ENCODE measurements at places on chromosomes 3 and 15. TPM values are rescaled to one million over a fixed set of nuclear protein-coding genes. Genes with fewer than 3 reads are reported as not detected.

- no peak for DNase-seq
Observed at GRCh38 chr3:39332525-39332924, 3.0 kb downstream of the CCR8 start.

DNA sequence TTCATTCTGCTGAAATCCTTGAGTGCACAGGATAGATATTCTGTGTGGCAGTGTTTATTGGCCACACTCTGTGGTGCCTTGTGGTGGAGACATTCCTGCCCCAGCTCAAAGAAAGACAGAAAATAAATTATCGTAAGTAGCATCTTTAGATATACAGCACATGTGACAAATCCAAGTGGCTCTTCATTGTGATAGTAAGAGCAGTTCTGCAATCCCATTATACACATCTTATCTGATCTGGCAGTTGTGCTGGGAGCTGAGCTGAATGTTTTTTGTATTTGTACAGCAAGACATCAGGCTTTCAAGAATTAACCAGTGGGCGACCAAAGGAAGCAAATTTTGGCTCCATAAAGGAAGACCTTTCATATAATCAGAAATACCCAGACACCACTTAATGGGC, 235.3 kb upstream of the MRPL3 start:
- DNase-seq = no peak

DNA sequence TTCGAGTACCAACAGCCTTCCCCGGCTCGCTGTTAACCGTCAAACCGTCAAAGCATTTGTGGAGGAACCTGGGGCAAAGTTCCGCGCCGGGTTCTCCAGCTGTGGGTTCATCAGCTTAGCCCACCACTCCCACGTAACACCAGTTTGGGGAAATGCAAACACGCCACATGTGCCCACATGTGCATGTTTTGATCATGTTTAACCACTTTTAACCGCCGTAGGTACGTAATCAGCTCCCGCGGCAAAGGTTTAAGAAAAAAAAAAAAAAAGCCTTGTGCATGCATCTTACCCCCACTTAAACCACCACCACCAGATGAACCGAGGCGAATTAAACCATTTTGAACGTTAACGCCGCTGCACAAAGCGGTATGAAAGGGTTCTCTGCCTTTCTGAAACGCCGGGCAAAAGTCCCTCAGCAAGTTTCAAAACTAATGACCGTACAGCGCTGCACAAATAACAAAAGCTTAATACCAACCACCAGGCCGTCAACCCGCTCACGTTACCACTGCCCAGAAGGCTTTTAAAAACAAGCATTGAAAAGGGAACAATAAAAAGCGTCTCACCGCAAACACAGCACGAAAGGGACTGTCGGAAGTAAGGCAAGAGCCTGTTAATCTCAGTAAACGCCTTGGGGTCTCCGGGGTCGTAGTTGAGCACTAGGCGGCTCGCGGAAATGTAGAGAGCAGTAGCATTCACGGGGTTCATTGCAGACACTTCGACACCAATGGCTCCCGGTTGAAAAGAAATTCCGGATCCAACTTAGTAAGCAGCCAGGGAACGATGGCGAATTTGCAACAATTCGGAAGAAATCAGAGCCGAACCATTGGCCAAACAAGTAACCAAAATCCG, 1.5 kb downstream of the MSL2 start:
- DNase-seq = peak; percentile 51

DNA sequence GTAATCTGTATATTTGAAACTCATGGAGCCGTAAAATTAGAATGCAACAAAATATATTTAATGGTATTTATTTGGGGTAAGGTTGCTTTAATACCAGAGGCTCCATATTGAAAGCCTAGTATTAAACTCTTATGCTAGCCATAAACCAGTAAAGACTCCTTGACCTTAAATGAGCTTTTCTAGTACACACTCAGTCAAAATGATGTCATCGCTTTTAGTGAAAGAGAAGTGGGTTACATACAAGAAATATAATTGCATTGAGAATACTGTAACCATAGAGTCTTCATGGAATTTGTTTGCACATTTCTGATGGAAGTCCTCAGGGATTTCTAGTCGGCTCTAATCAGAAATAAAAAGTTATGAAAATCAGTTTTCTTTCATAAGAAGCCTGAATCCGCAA, 757.6 kb downstream of the GBE1 start:
- no peak for DNase-seq

DNA sequence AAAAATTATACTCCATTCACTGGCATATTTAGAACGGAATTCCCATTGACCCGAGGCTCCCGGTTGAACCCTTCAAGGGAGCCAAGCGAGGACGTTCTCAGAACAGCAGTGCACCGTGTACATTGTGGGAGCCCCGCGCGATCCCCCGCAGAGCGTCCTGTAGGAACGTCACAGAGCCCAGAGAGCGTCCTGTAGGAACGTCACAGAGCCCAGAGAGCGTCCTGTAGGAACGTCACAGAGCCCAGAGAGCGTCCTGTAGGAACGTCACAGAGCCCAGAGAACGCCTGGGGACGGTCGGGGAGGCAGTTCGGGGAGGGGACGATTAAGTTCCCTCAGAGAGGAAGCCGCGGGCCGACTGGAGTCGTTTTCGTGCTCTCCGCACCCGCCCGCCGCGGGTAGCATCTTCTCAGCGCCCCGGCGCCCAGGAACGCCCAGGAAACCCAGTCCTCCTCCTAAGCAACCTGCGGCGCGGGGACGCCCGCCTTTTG, 506 bp upstream of the ATP1B3 start:
- DNase-seq = peak; percentile 82

GRCh38 chr3:171442184-171442583, 18.0 kb downstream of the TNIK start:
- no peak for DNase-seq

DNA sequence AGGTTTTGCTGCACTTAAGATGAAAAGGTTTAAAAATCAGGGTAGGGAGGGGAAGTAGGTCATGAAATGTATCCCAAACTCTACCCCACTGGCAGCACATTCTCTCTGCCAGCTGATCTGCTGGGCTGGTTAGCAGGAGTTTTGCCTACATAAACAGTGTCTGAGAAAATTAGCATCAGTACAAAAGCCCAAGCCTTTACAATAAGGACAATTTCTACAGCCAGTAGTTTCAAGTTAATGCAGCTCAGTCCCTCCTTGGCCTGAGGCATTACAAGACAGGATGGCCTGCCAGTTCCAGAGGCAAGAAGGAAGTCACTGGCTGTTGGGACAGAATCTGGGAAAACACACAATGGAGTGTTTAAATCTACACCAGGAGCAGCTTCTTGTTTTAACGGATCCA, 32.8 kb downstream of the NCEH1 start:
- DNase-seq = peak; percentile 85

DNA sequence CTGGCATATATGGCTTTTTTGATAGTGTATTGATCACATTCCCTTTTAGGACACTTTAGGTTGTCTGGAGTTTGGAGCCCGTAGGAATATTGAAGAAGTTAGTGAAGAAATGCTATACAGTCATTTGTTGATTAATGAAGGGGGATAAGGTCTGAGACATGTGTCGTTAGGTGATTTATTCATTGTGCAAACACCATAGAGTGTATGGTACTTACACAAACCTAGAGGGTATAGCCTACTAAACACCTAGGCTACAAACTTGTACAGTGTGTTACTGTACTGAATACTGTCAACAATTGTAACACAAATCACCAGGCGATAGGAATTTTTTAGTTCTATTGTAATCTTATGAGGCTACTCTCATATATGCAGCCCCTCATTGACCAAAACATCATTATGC, 3.3 kb downstream of the TPM1 start:
- DNase-seq = no peak

DNA sequence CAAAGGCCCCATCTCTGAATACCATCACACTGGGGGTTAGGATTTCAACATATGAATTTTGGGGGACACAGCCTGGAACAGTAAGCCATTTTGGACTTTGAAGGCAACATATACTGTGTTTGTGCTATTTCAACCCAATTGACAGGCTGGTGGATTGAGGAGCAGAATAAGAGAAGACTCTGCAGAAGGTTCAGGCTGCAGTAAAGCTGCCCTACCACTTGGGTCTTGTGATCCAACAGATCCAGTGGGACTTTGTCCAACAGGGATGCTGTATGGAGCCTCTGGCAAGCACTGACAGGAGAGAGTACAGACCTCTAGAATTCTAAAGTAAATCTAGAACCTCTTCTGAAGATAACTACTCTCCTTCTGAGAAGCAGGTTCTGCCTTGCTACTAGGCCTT, 1.1 kb upstream of the BCL2L10 start:
- no peak for DNase-seq

GRCh38 chr15:37055481-37055880, 44.9 kb downstream of the MEIS2 start:
- DNase-seq = no peak

GRCh38 chr15:96125721-96126415, 204.6 kb upstream of the NR2F2 start:
- DNase-seq = peak; percentile 27

DNA sequence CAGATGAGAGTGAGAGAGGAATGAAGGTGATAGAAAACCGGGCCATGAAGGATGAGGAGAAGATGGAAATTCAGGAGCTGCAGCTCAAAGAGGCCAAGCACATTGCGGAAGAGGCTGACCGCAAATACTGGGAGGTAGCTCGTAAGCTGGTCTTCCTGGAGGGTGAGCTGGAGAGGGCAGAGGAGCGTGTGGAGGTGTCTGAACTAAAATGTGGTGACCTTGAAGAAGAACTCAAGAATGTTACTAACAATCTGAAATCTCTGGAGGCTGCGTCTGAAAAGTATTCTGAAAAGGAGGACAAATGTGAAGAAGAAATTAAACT, 88.9 kb downstream of the EOMES start:
- peak; percentile 65 for DNase-seq

DNA sequence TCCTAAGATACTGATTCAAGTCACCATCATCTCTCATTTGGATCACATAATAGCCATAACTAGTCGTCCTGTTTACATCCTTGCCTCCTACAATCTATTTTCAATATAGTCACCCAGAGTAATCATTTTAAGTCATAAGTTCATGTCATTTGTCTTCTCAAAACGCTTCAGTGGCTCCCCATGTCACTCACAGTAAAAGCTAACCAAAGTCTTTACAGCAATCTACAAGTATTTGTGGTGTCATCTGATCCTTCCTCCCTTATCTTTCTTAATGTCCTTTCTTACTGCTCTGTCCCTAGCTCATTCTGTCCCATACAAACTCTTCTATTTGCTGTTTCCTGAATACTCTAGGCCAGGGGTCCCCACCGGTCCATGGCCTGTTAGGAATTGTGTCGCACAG, 28.8 kb downstream of the GBE1 start:
- no peak for DNase-seq

DNA sequence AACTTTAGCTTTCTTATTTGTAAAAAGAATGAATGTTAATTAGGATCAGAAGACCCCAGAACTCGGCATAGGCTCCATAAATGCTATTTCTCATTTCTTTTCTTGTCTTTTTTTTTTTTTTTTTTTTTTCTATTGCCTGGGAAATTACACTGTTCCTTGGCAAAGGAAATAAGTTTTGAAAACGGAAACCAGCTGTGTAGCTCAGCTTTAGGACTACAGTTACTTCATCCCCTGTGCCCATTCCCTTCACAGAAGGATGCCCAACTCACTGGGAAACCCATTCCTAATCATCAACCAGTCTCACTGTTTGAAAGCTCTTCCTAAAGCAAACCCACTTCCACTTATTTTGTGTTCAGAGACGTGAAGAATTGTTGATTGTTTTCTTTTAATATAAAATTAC, 254.0 kb upstream of the IL12A start:
- no peak for DNase-seq

DNA sequence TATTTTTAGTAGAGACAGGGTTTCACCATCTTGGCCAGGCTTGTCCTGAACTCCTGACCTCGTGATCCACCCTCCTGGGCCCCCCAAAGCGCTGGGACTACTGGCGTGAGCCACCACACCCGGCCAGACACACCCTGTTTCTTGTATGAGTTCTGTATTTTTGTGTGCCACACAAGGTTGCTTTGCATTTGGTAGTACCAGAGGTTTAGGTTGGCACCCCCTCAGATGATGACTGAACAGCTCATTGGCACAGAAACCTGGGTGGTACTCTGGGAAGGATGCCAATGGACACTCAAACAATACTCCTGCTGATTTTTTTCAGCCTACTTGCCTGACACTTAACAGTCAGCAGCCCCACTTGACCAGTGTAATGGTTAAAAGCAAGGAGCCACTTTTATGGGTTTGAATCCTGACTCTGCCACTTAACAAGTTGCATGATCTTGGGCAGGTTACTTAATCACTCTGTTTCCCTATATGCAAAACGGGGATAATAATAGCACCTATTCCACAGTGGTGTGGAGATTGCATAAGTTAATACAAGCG, 39.2 kb upstream of the BCL2A1 start:
- peak; percentile 75 for DNase-seq

DNA sequence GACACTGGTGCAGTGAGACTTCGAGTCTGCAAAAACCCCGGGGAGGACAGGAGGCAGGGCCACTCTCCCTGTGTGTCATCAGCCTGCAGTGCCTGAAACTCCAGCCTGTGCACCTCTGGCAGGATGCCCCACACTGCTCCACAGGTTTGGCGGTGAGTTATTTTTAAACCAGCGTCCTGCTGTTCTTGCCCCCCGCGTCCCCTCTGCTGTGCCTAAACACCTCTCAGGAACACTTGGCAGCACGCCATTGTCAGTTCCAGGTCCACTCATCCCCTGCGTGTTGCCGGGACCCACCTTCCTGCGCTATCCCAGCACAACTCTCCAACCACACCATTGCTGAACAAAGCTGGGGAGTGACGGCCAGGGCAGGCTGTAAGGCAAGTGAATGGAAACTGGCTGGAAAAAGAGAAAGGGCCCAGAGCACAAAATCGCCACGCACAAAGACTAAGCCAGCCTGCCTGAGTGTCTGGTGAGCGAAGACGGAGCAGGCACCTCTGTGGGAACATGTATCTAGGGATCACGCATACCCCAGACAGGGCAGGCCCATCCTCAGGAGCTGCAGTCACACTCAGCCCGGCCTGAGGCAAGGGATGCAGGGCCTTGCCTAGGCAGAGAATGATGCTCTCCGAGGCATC, 3.1 kb upstream of the PLA2G4F start:
- DNase-seq = no peak

DNA sequence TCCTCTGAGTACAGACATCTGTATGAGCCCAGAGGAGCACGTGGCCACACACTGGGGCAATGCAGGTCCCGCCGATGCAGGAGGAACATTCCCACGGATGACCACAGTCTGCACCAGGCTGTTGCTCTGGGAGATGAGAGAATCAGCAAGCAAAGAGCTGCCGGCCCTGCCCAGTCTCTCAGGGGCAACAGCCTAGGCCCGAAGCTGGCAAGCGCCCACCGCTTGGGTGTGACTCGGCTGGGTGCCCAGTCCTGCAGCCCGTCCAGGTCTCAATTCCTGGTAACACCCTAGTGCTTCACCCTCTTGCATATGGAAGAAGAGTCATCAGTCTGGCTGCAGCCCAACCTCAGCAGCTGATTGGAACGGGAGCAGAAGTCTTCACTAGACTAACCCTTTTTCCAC, 153.7 kb upstream of the HES1 start:
- DNase-seq = peak; percentile 53

DNA sequence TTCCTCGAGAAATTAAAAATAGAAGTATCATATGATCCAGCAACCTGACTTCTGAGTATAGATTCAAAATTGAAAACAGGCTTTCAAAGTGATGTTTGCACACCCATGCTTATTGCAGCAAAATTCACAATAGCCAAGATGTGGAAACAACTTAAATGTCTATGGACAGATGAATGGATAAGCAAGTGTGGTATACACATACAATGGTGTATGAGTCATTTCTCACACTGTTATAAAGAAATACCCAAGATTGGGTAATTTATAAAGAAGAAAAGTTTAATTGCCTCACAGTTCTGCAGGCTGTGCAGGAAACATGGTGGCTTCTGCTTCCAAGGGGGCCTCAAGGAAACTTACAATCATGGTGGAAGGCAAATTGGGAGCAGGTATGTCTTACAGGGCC, 100.8 kb downstream of the KLF13 start:
- DNase-seq = no peak

Gene TMEM207
- total RNA-seq = not detected

Gene SEC61A1
- 469 TPM for total RNA-seq

Gene WNT7A
- total RNA-seq = 0.15 TPM

Data from M059J (cell line).